ENCODE measurements at places on chromosomes 1 and 21.

DNA sequence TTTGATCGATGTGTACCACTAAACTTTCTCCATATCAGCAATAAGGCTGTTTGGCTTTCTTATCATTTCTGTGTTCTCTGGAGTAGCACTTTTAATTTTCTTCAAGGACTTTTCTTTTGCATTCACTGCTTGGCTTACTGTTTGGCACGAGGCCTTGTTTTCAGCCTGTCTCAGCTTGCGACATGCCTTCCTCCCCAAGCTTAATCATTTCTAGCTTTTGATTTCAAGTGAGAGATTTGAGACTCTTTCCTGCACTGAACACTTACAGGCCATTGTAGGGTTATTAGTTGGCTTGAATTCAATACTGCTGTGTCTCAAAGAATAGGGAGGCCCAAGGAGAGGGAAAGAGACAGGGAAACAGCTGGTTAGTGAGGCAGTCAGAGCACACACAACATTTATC lies 120.6 kb upstream of the KCND3 start:
- DNase-seq, result no peak

DNA sequence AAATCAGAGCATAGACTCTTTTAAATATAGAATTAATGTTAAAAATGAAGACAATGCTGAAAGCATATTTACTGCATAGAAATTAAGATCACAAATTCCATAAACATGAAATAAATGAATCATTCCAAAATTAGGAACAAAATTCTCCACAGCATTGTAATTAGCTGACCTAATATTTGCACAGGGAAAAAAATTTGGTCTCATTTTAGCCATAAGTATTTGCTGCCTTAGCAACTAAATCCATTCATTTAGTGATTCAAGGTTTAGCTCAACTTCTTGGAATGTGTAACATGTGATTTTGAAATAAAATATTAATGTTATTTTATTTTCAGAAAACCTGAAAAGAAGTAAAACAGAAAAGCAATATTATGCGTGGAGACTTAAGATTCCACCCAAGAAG lies 25.5 kb downstream of the ADAMTS5 start:
- no peak for DNase-seq

DNA sequence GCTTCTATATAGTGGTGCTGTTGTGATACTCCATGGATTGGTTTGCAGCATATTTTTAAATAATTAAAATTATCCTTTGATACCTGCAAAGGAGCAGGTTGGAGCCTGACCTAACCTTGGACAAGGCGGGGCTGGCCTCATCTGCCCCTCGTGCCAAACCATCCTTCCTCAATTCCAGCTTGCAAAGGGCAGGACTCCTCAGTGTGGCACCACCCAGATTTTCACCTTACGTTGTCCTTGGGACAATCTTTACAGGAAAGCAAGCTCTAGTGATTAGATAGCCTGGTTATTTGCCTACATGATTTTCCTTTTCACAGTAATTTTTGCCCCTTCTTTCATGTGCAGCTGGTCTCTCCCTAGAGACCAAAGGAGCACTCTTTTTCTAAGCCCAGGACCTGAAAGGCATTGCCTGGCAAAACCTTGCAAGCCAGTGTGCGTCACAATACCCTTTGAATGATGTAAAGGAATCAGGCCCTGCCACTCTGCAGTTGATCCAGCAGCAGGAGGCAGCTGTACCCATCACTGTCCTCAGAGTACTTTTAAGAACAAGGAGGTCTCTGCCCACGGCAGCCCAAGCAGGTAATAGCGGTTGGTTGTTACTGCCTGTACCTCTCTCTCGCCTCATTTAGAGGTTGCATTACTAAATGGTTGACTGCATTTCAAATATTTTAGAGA lies 99.4 kb downstream of the ADSS2 start:
- no peak for DNase-seq

DNA sequence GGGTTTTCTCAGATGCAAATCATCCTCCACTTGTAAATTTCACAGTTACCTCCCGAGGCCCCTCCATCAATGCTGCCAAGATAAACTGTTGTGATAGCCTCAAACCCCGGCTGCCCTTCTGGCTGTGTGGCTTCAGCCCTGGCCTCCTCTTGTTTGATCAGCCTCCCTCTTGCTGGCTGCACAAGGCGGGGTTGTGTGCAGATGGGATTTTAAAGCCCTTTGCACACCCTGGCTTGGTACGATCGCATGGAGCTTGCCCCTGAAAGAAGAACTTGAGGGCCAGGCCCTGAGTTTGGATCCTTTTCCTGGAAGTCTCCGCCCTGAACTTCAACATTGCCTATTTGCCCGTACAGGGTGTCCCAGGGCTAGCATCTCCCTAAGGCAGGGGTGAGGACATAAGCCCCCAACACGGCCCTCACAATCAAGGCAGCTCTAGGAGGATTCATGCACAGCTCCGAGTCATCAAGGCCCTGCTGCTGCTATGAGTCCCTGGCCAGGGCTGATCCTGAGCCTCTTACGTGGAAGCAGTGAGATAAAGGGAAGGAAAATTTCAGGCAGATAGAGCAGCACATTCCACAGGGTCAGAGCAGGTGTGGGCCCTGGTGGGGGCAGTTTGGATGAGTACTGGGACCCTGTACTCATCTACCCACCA lies 181.2 kb upstream of the VAMP3 start:
- DNase-seq, result no peak

- no peak for DNase-seq
These were observed 68.6 kb upstream of the VAV3 start for GRCh38 chr1:108033550-108033951.

Data from vagina (tissue), 2 donors.